ENCODE measurements at places on chromosomes 7 and 10.

GRCh38 chr10:58820386-58820785, 307.7 kb downstream of the BICC1 start:
- DNase-seq: no peak

- DNase-seq: no peak
Measured at GRCh38 chr7:55440040-55440690, 75.0 kb downstream of the LANCL2 start.

DNA sequence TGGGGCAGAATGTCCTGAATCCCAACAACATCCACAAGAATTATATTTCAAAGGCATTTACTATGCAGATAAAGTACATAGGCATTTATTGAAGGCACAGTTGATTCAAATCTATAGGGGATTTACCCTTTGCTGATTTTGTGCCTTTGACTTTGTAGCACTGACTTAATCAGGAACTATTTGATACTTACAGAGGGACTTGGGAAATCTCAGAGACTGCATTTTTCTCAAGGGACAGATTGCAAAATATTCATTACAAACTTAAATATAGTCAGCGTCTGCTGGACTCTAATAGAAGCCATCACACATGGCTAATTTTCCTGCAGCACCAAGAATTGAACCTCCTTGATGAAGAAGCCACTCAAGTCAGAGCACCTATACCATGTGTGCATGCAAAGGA, 44.9 kb downstream of the FAS start:
- DNase-seq: no peak

DNA sequence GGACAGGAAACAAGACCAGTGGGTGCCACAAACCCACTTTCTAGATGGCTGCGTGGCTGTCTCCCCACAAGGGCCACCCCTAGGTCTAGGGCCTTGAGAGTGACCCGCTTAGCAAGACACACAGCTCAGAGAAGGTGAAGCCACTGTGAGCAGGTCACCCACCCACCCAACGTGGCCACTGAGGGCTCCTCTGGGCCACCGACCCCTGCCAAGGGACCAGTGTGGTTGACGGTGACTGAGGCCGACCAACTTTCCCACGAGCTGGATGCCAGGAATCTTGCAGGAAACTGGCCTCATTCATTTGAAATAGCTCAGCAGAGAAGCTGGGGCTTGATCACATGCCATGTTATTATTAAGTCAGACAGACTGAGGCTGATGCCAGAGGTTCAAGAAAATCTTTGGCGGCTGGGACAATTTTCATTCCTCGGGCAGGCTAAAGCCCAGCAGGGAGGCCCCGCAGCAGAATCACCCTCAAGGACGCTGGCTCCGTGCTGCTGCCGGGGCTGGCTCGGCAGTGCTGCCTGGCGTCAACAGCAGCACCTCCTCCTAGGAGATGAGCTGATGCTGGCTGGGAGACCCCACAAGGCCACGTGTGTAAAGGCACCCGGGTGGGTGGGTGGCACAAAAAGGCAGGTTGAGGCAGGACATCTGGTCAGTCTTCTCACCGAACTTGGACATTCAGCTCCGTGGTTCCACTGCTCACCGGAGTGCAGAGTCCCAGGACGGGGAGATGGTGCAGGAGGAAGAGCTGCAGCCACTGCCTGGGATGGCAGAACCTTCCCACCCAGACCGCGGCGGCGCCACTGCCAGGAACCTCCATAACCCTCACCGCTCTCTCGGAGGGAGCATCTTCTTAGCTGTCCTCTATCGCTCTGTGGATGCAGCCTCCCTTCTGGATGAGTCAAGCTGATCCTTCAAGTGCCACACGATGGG, 57.8 kb downstream of the ZRANB1 start:
- DNase-seq: no peak

DNA sequence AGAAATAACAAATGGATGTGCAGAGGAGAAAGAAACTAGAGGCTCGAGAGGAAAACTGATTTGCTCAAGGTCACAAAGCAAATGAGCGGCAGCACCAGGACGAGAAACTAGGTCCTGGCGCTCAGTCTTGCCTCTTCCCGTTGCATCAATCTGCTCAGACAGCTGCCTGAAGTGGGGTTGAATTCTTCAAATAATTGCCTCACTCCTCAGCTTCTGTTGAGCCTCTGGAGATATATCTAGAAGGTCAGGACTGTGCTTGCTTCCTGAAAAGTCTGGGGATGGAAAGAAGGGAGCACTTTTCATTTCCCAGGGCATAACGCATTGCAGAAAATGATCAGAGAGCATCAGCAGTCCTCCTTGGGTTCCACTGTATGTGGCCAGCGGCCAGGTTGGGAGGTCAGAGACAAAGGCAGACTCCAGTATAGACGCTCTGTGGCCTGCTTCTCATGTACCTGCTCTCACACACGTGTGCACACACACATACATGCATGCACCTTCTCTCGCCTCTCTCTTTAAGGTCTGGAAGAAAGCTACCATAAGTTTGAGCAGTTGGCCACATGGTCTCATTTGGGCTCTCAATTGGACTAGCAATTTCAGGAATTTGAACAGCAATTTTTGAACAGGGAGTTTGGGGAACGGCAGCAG, 83.7 kb upstream of the DUSP5 start:
- DNase-seq: no peak

DNA sequence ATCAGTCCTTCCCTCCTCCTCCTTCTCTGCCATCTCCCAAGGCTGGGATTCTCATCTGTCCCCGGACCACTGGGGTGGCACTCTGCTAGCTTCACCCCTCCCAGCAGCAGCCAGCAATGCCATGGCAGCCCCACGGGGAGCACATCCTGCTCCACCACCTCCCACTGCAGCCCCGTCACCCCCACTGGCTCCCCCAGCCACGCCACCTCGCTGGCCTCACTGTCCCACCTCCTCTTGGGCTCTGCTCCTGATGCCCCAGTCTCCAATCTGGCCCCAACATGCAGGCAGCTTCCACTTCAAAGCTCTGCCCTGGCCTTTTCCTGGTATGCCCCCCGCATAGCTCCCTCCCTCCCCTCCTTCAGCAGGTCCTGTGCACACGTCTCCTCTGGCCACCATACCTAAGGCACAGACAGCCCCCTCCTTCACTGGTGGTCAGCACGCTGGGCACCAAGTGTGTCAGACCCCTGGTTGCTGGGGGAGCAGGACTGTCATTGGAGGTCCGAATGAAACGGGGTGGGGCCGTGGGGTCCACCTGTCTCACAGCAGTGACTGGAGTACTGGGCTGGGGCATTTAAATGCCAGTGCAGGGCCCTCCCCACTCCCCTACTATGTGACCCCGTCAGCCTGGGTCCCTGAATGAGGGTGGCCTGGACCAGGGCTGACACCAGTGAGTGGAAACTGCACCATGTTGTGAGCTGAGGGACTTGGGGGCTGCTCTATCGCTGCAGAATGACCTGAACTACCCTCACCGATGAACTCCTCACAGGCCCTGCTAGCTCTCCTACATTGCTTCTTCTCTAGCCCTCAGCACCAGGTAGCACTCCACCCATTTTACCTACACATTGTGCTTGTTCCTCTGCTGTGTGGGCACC, 38.7 kb downstream of the RASGEF1A start:
- DNase-seq: no peak

- no peak for DNase-seq
Measured at GRCh38 chr7:102434039-102434486, 688 bp downstream of the ORAI2 start.
